Choroid plexus epithelial cell (primary cell): ENCODE measurements at places on chromosomes 6 and 20.

DNA sequence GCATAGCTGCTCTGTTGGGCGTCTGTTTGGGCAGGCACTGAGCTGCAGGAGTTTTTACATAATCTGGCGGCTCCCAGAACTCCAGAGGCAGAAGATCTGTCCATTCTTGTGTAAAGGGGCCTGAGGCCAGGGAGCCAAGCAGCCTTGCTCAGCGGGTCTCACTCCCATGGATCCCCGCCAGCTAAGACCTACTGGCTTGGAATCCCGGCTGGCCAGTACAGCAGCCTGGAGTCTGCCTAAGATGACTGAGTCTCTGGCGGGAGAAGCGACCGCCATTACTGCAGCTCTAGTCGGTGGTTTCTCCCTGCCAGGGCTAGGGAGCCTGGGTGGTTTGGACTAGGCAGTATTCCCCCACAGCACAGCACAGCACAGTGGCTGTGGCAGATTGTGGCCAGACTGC is 268.4 kb upstream of the SYNCRIP start:
- no peak for DNase-seq

- DNase-seq = no peak
Measured at GRCh38 chr20:39851459-39851858, 837.6 kb downstream of the MAFB start.

DNA sequence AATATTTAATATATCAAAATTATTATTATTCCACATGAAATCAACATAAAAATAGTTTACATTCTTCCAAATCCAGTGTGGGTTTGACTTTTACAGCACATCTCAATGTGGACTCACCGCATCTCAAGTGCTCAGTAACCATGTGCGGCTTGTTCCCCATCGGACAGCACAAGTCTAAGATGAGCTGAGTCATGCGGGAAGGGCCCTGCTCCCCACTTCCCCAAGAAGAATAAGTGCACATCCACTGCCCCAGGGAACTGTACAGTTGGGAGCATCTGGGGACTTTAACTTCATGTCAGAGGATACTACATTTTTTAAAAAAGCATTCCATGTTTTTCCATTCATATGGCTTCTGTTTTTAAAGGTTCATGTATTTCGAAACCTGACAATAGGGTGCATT is 325.6 kb downstream of the BTBD3 start:
- DNase-seq = no peak

GRCh38 chr6:157219201-157220200 is 103.8 kb downstream of the TMEM242 start:
- peak; percentile 76 for DNase-seq

- DNase-seq = no peak
Measured at GRCh38 chr20:62631336-62632308, 10.7 kb upstream of the SLCO4A1 start.

- DNase-seq = peak; percentile 84
Measured at GRCh38 chr20:6993011-6993410, 225.5 kb downstream of the BMP2 start.

DNA sequence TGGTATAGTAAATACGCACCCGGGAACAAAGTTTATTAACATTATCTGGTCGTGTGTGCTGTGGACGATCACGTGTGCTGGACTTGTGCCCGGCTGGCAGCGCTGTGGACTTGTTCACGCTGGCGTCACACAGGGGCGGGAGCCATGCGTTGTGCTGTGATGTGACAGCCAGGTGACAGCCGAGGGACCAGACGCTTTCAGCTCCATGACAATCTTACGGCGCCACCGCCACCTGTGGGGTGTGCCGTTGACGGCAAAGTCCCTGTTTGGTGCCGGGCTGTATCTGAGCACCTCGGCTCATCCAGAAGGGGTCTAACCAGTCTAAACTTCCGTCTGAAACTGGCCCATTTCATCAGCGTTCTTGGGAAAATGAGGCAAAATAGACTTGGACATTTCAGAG is 25.2 kb downstream of the DLL1 start:
- no peak for DNase-seq

DNA sequence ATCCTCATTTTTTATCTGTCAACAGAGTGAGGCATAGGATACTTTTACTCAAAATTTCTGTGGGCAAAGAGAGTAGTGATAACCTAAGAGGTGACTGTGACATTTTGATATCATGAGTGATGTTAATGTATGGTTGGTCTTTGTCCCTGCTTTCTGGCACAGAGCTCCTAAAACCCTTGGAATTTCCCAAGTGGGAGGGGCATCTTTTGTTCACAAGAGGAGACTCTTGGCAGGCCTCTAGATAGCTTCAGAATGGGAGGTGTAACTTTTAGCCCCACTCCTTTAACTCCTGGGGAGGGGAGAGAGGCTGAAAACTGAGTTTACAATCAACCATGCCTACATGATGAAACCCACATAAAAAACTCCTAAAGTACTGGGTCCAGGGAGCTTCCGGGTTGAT is 527.8 kb downstream of the RFPL4B start:
- DNase-seq = no peak

DNA sequence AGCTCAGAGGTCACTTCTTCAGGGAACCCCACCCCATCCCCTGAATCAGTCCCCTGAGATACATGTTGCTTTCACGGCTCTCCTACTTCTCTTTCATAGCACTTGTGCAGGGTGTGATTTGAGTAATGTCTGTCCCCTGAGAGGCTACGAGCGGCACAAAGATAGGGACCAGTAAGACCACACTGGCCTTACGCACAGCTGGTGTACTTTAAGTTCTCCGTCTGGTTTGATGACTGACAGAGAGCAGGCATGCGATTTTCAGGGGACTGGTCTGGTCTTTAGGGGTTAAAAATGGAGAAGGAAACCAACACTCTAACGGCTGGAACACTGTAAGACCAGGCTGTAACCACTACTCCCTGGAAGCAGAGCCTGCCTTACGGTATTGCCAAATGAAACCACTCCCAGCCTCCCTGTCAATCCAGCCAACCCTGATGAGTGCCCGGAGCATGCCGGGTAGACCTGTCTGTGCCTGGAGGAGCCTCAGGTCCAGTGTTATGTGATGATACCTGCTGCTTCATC is 47.1 kb downstream of the ELMO2 start:
- DNase-seq = no peak

GRCh38 chr20:38221119-38221589 is 39.4 kb downstream of the KIAA1755 start:
- DNase-seq = peak; percentile 68

GRCh38 chr6:134511984-134512683 is 194.2 kb upstream of the SGK1 start:
- no peak for DNase-seq

GRCh38 chr6:32484614-32484998 is 44.9 kb downstream of the HLA-DRA start:
- DNase-seq = no peak

DNA sequence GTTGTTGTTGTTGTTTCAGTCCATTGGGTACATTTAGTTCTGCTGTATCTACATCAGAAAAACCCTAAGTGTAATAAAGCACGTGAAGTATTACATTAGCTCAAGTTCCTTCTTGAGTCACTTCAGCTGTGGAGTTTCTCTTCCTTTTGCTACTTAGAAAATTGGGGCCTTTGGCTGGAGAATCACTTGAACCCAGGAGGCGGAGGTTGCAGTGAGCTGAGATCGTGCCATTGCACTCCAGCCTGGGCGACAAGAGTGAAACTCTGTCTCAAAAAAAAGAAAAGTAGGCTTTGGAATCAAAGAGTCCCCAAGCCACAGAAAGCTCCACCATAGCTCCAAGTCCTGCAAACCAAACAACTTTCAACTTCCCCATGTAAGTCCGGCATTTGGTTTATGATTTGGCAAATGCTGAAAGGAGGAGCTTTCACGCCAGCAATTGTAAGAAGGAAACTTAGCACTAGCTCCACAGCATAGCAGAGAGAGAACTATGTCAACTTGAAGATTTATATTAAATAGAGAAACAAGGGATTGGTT is 56.5 kb upstream of the RNF144B start:
- DNase-seq = peak; percentile 30

DNA sequence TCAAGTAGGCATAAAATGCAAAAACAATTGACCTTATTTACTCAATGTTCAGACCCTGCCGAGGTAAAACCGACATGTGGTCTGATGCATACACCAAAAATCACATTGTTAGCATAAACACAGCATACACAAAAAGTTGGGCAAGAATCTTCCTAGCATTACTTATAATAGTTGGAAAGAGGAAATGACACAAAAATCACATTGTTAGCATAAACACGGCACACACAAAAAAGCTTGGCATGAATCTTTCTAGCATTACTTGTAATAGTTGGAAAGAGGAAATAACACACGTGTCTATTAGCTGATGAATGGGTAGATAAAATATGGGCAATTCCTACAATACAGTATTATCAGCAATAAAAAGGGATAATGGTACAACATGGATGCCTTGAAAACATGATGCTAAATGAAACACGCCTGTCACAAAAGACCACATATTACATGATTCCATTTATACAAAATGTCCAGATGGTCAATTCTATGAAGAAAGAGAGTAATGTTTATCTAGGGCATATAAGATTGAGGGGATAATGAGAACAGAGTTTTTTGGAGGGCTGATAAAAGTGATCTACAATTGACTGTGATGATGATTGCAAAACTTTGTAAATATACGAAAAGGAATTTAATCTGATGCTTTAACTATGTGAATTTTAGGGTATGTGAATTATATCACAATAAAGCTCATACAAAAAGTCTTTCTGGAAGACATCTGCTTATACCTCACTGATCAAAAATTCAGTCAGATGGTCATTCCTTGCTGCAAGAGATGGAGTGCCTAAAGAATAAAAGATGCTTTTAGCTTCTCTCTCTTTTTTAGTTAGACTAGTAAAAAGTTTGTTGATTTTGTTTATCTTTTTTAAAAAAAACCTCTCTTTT is 1019.5 kb upstream of the CITED2 start:
- peak; percentile 81 for DNase-seq

GRCh38 chr6:103081876-103082630 is 1688.5 kb downstream of the GRIK2 start:
- DNase-seq = no peak

DNA sequence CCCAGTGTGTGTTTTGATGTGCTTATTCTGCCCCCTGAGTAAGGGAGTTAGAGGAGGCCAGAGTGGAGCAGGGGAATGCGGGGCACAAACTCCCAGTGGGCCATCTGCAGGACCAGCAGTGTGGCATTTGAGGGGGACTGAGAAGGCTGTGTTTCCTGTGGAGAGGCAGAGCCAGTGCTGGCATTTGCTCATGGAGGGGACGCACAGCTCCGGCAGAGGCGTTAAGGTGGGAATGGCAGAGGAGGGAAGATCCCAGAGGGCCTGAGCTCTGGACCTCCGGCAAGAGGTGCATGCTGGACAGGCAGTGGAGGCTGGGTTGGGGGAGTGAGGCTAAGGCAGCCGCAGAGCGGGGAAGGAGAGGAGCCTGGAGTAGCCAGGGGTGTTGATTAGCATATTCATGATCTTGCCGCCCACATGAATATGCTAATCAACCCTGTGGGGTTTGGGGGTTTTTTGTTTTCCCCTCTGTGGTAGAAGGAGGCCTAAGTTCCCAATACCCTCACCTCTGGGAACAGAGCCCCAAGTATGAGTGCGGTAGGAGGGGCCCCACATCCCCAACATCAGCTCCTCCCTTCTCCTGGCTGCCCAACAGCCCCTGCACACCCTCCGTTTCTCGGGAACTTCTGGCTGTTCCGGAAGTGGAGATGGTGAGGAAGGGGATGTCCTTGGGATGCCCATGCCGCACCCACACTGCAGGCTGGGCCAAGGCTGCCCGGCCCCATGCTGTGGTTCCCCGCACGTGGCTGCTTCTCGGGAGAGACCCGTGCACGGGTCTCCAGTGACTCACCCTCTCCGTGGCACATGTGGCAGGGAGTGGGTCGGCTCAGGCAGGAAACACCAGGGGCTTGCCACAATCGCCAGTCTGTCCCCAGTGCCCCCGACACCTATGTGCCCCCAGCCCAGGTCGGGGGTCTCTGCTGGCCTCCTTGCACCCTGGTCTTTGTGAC is 33.8 kb downstream of the DLGAP4 start:
- no peak for DNase-seq

- peak; percentile 62 for DNase-seq
Measured at GRCh38 chr20:9617940-9618339, 103.5 kb downstream of the LAMP5 start.

DNA sequence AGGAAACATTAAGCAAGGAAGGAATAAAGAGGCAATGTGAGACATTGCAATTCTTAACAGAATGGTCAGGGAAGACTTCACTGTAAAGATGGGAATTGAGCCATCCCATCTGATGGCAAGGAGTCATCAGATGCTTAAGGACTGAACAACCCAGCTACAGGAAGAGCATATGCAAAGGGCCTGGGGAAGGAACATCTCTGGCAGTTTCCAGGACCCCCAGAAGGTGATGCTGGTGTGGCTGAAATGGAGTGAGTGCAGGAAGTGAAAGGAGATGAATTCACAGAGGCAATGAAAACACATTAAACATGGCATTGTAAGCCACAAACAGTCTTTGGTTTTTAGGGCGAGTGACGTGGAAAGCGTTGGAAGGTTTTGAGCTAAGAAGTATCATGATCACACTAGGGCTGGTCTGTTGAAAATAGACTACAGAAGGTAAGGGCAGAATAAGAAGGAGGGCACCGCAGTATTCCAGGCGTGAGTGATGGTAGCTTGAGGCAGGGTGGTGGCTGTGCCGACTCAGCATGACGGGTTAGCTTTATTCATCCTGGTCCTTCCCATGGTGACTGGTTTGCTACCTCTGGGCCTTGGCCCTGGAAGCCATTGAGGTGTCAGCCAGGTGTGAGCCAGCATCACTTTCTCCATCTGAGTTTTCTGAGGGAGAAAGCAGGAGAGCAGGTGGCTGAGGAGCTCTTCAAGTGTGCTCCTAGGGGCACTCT is 6.8 kb downstream of the BTN2A1 start:
- no peak for DNase-seq

GRCh38 chr20:63857764-63858392 is 3.4 kb upstream of the ABHD16B start:
- DNase-seq = peak; percentile 76

DNA sequence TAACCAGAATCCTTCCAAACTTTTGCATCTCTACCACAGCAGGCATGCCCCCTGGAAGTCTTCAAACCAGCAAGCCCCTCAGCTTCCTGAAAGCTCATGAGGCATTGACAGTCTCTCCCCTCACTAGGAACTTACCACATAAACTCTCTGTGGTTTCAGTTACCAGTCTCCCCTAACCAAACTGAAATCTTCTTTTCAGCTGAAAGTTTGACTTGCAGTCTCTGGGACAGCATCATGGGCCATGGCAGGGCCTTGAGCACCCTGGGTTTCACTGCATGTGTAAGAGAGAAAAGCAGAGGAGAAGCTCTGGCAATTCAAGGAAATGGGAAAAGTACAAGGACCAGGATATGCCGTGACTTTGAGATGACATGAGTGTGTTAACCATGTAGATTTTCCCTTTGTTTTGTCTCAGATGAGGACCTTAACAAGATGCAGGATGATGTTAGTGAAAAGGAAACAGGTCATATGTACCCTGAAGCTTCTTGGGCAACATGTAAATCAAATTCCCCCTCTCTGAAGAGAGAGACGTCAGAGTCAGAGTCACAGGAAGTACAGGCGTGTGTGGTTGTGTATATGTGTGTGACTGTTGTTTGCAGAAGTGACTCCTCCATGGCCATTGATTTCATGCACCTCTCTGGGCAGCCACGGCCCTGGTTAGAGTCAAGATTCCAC is 106.3 kb downstream of the TNFRSF21 start:
- no peak for DNase-seq

DNA sequence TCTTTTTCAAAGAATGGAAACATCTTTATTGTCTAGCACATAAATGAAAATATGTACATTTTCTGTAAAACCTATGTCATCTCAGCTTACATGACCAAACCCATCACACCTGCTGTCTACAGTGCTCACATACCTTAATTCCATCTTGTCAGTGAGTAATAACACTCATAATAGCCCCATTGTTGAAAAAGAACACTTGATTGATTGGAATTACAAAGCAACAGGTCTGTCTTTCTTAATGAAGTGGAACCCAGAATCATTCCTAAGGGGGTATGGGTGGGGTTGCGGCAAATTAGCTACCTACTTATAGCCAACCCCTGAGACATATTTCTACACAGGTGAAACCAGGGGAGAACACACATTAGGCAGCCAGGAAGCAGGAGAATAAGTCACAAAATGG is 20.2 kb downstream of the ADGRF4 start:
- no peak for DNase-seq
